ENCODE measurements at places on chromosomes 11 and 22. TPM values are rescaled to one million over a fixed set of nuclear protein-coding genes. Genes with fewer than 3 reads are reported as not detected.

CLDN25 gene
- total RNA-seq = not detected

NPAS4 gene
- total RNA-seq = 7.4 TPM

MRGPRF gene
- total RNA-seq = 4.3 TPM

OR2AG1 gene
- 0.92 TPM for total RNA-seq

GRCh38 chr22:39415506-39415905 is 15.9 kb downstream of the TAB1 start:
- no peak for ATAC-seq

DNA sequence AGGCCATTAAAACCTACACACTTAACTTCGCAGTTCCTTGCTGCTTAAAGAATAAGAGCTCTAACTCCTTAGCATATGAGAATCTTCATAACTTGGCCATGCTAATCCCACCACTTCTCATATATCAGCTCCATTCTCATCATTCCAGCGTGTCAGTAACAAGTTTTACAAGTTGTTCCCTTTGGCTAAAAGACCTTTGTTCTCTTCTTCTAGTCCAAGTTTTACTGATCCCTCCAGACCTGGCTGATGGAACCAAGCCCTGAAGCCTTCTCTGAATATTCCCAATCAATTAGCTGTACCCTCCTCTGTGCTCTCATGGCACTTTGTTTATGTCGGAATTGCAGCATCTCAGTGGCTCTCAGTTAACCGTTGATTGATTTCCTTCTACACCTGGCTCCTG is 35.8 kb downstream of the GAB2 start:
- no peak for ATAC-seq

GRCh38 chr22:44200451-44200850 is 19.7 kb downstream of the PARVG start:
- no peak for ATAC-seq

DNA sequence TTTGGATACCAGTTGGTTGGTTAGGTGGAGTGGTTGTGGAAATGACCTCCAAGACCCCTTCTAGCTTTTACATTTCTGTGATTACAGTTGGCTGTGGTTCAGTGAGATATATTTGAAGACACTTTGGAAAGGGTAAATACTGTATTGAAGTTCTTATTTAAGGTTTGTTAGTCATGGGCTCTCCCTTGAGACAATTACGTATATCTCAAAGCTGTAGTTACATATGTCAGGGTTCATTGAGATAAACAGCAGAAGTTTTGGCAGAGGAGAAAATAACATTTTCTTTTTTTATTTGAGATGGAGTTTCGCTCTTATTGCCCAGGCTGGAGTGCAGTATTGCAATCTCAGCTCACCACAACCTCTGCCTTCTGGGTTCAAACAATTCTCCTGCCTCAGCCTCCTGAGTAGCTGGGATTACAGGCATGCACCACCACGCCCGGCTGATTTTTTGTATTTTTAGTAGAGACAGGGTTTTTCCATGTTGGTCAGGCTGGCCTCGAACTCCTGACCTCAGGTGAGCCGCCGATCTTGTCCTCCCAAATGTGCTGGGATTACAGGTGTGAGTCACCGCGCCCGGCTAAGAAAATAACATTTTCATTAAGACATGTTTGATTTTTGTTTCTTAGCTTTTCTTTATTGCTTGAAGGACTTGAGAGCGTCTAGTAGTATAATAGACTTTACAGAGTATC is 1.9 kb downstream of the RNF121 start:
- no peak for ATAC-seq

DNA sequence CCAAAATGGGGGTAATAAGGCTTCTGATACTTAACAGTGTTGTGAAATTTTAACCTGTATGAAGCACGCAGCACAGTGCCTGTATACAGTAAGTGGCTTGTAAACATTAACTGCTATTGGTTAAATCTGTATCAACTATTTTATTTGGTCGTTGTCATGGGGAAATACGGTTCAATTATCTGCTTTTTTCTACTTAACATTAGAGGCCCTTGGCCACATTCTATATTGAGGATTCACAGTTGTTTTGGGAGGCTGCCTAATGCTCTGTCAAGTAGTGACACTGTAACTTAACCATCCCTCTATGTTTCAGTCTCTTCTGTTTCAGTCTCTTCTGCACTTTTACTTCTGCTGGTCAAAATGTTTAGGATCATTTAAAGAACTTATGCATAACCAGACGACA is 95.6 kb downstream of the LDLRAD3 start:
- ATAC-seq = peak; percentile 23

- no peak for ATAC-seq
Observed at GRCh38 chr11:20275987-20276965, 87.2 kb upstream of the HTATIP2 start.

GRCh38 chr22:44357966-44358465 is 45.3 kb upstream of the SHISAL1 start:
- ATAC-seq = no peak

Measured in motor neuron (in vitro differentiated cells).